ENCODE measurements at places on chromosomes 16 and 17.

DNA sequence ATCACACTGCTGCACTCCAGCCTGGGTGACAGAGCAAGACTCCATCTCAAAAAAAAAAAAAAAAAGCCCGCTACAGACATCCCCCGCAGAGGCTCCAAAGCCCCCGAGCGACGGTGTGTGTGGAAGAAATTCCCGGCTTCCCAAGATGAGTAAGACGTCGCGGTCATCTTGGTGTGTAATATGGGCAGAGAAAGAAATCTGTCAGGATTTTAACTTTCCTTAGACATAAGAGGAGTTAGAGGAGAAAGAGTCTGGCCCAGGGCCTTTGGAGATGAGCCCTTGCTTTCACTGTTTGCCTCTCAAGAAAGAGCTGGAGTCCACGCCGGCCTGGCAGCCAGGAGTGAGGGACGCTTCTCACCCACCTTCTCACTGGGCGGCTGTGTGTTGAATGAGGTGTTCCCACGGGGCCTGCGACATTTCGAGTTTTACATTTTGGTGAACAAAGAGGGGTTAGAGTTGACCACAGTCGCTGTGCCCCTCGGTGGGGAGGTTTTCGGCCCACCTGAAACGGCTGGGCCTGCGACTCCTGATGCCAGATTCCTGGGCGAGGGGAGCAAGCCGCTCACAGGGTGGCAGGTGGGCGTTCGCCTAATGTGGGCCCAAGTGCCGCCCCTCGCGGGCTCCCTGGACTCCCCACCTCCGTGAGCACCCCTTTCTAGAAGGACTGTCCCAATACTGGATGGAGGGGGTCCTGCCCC, 17.9 kb downstream of the C1QTNF1 start:
- peak; percentile 50 for DNase-seq

- DNase-seq = no peak
Observed at GRCh38 chr17:50103252-50103651, 8.1 kb downstream of the PDK2 start.

- DNase-seq = peak; percentile 83
Observed at GRCh38 chr17:49959183-49959935, 9.6 kb upstream of the DLX4 start.

- peak; percentile 12 for DNase-seq
Observed at GRCh38 chr16:1466968-1467521, 7.8 kb downstream of the CLCN7 start.

DNA sequence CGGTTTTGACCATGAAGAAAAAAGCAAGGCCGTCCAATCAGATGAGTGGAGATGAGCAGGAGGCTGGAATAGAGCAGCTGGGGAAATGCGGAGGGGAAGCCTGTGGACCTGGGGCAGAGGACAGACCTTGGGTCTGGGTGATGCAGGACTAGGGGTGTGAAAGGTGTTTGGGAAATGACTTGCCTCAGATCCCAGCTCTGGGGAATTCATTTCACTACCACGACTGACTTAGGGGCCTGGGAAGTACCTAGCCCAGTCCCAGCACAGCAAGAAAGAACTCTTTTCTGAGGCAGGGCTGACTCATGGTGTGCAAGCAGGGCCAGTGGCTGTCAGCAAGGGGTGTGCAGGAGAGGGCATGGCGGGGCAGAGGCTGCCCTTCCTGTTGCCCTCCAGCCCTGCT, 14.8 kb downstream of the DNAI2 start:
- peak; percentile 38 for DNase-seq

GRCh38 chr17:69909389-69909788, 165.6 kb upstream of the KCNJ16 start:
- no peak for DNase-seq

- DNase-seq = peak; percentile 31
Observed at GRCh38 chr16:51150165-51150887, 744 bp downstream of the SALL1 start.

GRCh38 chr16:85041219-85042166, 13.9 kb downstream of the KIAA0513 start:
- DNase-seq = no peak

GRCh38 chr17:40557531-40558299, 7.6 kb downstream of the CCR7 start:
- no peak for DNase-seq

DNA sequence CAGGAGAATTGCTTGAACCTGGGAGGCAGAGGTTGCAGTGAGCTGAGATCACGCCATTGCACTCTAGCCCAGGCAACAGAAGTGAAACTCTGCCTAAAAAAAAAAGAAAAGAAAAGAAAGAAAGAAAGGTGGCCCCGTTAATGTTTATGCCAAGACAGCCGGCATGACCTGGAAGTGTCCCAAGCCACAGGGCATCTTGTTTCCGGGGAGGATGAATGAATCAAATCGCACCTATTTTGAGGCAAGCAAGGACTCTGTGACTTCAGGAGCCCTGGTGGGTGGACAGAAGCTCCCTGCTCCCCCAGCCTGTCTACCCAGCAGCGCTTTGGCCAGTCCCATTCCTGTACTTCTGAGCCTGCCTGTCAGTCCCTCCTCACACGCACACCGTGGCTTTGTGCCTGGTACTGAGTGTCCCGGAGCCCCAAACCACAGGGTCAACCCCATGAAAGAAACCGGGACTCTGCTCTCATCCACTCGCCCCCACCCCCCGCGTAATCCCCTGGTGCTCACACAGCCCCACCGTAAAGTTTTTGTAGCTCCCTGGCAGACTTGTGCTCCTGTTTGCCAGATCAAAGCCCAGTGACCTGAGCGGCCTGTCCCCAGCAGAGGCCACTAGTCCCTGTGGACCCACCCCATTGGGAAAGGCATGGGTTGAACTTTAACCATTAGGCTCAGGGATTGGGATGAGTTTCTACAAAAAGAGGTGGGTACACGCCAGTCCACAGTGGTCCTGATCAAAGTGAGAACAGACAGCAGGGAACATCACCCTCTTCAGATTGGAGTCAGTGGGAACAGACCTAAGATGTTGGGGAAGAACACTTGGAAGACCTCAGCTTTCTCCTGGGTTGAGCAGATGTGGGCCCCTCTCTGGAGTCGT, 19.3 kb downstream of the CD2BP2 start:
- peak; percentile 77 for DNase-seq

DNA sequence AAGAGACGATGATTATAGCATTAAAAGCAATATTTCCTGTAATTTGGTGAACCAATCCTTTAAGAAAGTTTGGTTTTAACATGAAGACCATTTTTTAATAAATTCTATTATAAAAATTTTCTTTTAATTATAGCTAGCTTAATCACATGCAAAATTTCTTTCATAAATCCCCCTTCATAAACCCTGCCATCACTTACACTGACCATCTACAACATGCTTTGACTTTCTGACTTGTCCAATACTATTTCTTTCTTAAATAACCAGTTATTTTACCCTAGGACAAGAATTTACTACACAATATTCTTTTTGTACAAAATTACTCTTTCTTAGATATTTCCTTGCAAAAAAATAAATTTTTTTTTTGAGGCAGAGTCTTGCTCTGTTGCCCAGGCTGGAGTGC, 1334.8 kb downstream of the CDH11 start:
- peak; percentile 1 for DNase-seq

- DNase-seq = no peak
Observed at GRCh38 chr17:78818932-78819331, 21.7 kb downstream of the USP36 start.

GRCh38 chr17:78118801-78119241, 9.7 kb downstream of the TMC6 start:
- no peak for DNase-seq

DNA sequence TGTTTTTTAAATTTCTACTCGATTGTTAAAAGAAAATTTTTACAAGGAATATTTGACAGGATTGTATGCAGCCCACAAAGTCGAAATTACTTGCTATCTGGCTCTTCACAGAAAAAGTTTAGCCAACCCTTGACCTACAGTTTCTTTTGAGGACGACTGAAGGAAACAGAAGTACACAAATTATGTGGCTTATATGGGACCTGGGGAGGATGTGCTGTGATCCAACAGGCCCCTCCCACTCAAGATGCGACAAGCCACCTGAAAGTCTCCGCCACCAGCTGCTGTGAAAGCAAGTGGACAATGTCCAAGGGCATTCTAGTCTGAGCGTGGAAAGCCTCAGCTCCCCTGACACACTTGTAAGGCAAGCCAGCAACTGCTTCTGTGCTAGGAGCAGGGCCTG, 42.4 kb upstream of the SLC25A19 start:
- no peak for DNase-seq

GRCh38 chr16:29316761-29317183, 89.7 kb downstream of the NPIPB11 start:
- DNase-seq = peak; percentile 18

DNA sequence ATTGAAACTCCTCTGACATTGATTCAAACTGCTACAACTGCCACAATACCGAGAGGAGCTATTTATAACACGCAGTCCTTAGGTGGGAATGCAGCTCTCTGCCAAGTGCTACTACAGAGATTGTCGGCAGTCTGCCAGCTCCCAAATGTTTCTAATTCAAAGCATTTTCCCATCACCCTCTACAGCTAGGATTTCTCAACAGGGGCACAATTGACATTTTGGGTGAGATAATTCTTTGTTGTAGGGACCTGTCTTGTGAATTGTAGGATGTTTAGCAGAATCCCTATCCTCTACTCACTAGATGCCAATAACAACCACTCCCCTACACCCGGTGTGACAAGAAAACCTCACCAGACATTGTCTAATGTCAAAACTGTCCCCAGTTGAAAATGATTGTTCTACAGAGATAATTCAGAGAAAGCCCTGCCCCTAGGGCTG, 7.8 kb upstream of the N4BP1 start:
- peak; percentile 43 for DNase-seq

- peak; percentile 44 for DNase-seq
Observed at GRCh38 chr16:14511800-14512135, 118.3 kb downstream of the PARN start.

DNA sequence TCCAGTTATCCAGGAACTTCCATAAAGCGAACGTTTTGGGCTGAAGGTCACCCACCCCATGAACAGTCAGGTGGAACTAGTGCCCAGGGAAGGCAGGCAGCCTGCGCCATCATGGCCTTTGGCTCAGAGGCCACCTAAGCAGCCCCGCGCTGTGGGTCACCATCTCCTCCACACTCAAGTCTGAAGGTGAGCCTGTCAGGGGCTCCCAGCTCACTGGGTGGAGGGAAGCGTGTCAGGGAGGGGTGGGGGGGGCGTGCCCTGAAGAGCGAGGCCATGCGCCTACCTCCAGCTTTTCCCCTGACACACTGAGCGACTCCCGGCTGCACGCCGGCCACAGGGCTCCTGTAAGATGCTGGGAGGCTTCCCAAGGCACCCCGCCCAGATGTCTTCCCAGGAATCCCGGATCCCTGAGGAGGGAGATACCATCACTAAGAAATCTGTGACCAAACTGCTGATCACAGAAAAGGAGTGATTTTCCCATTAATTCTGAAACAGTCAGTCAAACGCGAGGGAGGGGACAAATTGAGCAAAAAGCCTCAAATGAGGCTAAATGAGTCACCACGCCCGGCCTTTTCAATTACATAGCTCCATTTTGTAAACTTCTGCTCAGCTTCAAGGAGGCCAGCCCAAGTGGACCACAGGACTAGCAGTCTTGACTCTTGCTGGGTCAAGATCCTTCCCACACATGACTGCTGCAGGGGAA, 26.5 kb upstream of the SLC25A19 start:
- DNase-seq = peak; percentile 54

GRCh38 chr16:50833929-50834328, 92.0 kb downstream of the CYLD start:
- no peak for DNase-seq

- DNase-seq = no peak
Observed at GRCh38 chr16:84686707-84687298, 13.0 kb upstream of the USP10 start.

GRCh38 chr16:74501484-74502478, 80.5 kb upstream of the CLEC18B start:
- no peak for DNase-seq

DNA sequence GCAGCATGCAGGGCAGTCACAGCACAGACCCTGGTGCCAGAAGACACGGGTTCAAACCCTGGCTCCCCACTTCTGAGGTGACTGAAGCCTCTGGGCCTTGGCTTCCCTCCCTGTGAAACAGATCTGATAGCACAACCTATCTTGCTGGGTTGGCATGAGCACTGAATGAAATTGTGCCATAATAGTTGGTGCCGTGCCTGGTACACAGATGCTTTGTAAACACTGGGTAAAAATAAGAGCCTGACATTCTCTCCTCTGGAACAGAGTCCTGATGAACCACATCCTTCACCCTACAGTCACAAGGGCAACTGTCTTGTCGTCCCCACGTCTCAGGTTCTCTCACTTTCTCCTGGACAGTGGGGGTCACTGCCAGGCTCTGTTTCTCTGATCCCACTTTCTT, 35.7 kb downstream of the NOS2 start:
- no peak for DNase-seq

DNA sequence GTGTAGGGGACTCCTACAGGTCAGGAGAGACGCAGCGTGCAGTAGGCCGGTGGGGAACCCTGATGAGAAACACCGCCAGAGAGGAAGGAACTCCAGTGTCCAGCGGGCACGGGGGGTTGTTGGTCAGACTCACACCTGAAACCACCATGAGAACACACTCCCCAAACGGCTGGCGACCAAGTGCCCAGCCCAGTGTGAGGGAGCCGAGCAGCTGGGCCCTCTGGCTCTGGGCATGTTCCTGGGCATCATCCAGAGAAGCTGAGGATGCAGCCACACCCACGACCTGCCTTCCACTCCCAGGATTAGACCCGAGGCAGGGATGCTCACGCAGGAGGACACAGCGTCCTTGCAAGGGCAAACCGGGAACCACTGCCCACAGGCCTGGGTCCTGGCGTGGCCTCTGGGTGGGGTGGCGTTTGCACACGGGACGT, 108.3 kb upstream of the ZNF750 start:
- DNase-seq = no peak

DNA sequence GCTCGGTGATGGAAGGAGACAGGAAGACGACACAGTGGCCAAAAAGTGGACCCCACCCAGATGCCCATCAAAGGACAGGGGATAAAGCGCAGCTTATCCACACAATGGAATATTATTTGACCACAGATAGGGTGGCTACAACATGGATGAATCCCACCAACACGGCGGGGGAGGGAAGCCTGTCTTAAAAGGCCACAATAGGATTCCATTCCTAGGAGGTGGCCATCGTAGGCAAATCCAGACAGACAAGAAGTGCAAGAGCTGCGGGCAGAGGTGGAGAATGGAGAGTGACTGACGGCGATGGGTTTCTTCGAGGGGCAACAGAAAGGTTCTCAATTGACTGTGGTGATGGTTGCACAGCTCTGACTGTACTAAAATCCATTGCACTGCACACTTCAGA, 16.0 kb downstream of the SLC38A8 start:
- DNase-seq = no peak

DNA sequence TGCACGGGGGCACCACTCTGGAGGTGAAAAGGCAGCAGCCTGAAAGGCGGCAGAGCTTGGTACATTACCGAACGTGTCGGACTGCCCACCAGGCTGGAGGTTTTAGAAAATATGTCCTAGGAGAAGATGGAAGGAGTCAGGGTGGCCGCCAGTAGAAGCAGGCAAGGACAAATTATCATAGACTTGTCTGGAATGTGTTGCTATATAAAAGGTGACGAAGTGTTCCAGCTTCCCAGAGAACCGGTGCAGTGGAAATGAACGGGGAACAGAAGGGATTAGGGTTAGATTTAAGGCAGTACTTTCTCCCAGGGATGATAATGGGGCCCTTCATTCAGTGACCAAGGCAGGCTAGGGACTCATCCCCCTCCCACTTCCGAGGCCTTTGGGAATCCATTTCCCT, 27.4 kb downstream of the PIPOX start:
- DNase-seq = no peak

Measured in M059J (cell line).